M059J (cell line): ENCODE measurements at places on chromosomes 13 and 19. TPM values are rescaled to one million over a fixed set of nuclear protein-coding genes. Genes with fewer than 3 reads are reported as not detected.

- no peak for DNase-seq
Observed at GRCh38 chr13:52029569-52029968, 5.1 kb downstream of the UTP14C start.

DNA sequence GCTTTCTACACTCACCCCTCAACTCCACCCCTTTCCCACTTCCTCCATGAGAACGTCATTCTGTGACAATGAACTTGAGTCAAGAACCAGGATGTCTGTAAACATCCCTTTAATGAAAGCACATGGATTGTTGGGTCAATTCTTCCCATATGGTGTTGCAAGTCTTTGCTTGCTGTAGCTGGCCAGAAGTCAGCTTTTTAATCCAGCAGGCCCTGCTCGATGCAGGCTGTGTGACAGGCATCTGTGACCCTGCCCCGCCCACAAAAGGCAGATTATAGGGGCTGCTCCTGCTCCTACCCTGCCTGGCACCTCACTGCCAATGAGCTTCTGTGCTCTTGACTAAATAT is 78.0 kb downstream of the STARD13 start:
- peak; percentile 31 for DNase-seq

- DNase-seq: peak; percentile 91
Observed at GRCh38 chr19:48110350-48110966, at the start of gene PLA2G4C. Gene PLA2G4C, minus strand, starts transcription at chr19:48110817. Its CDS starts 4,288 bp downstream, at chr19:48106529.

DNA sequence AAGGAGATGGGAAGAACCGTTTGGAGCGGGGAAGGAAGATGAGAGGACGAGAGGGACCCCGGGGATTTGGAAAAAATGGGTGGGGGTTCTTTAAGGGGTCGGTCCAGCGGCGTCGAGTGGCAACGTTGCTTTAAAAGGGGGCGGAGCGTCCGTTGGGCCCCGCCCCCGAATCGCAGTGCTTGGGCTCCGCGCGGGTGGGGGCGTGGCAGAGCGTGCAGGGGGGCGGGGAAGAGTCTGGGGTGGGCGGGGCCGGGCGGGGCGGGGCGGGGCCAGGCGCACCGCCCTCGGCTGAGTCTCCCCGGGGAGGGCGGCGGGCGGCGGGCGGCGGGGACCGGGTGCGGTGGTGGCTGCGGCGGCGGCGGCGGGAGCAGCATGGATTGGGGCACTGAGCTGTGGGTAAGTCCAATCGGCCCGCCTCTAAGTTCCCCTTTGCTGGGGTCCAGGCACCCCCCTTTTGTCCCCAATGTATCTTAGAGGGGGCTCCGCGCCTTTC is at the start of gene TRIP10:
TRIP10 (plus strand) TSS at position 291 of the 493 bp plus-strand sequence; CDS start at position 373, 82 bp downstream.
- DNase-seq: peak; percentile 72

DNA sequence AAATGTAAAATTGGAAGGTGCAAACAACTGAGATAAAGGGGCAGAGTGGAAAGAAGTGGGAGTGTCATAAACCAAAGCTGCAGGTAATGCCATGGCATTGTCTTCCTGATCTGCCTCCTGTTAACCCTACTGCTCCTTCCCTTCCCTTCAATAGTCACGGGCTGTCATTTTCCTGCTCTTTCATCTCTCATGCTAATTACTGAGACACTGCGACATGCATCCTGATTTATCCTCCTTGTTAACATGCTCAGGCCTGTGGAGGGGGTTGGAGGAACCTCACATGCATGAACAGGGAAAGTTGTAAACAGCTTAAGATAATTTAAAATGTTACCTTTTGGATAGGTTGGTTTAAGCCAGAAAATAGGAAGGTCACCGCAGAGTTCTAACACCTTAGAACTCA is 27.2 kb downstream of the CNMD start:
- no peak for DNase-seq

DNA sequence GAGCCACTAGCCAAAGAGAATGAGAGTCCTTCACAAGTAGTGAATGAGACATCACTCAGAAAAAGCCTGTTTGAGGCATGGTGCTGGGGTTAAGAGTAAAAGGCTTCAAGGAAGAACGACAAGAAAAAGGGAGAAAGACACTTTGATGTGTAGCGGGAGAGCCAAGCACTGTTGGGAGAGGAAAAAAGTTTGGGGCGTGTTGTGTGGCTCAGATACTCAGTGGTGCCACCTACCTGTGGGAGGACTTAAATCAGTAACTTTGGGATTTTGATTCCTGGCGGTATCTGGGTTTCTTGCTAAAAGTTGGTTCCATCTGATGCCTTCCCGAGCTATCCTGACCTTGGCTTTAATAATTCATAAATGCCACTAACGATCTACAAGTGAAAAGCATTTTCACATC is 12.3 kb downstream of the ELSPBP1 start:
- peak; percentile 21 for DNase-seq

- peak; percentile 74 for DNase-seq
Observed at GRCh38 chr13:43227721-43228120, 204.3 kb downstream of the DNAJC15 start.

GRCh38 chr13:67094952-67095351 is 135.2 kb downstream of the PCDH9 start:
- DNase-seq: no peak

- no peak for DNase-seq
Observed at GRCh38 chr19:42942187-42942789, 5.3 kb upstream of the PSG7 start.

- DNase-seq: no peak
Observed at GRCh38 chr13:40123962-40124632, 468.6 kb downstream of the COG6 start.

DNA sequence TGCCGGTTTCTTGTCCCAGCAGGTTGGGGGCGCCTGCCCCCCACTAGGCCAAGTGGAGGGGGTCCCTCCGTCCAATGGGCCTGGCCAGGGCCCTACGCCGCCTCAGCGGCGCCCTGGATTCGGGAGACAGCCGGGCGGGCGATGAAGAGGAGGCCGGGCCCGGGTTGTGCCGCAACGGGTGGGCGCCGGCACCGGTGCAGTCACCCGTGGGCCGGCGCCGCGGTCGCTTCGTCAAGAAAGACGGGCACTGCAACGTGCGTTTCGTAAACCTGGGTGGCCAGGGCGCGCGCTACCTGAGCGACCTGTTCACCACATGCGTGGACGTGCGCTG is 6.2 kb downstream of the KCNJ14 start:
- DNase-seq: no peak

GRCh38 chr13:21071015-21071414 is 9.6 kb upstream of the LATS2 start:
- peak; percentile 79 for DNase-seq

KIRREL2 gene
- total RNA-seq: 0.07 and 0.17 TPM in 2 replicates

PPP1R12C gene
- total RNA-seq: 26.9 and 39.9 TPM in 2 replicates

CATSPERD gene
- total RNA-seq: not detected in 2 replicates

CABP5 gene
- total RNA-seq: 1.1 and 2.8 TPM in 2 replicates

ZNF534 gene
- not detected in 2 replicates for total RNA-seq

SLC17A7 gene
- 0.57 TPM in 1 of 2 replicates, not detected in the other for total RNA-seq

SOHLH2 gene
- total RNA-seq: 1.7 and 1.8 TPM in 2 replicates

DACT3 gene
- total RNA-seq: 0.52 and 1.4 TPM in 2 replicates
